ENCODE measurements at places on chromosomes 3 and 15. TPM values are rescaled to one million over a fixed set of nuclear protein-coding genes. Genes with fewer than 3 reads are reported as not detected.

Gene SLC24A5
- total RNA-seq = not detected

DNA sequence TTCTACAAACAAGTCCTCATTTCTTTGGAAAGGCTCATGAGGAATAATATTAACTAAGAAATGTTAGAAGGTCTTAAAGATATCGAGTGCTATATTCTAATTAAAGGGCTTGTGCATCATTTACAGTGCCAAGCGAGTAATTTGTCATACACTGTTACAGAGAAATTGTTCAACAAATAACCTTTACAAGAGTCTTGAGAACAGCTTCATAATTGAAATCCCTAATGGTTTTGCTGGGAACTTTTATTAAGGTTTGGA is 209.5 kb downstream of the MECOM start:
- ATAC-seq = no peak

DNA sequence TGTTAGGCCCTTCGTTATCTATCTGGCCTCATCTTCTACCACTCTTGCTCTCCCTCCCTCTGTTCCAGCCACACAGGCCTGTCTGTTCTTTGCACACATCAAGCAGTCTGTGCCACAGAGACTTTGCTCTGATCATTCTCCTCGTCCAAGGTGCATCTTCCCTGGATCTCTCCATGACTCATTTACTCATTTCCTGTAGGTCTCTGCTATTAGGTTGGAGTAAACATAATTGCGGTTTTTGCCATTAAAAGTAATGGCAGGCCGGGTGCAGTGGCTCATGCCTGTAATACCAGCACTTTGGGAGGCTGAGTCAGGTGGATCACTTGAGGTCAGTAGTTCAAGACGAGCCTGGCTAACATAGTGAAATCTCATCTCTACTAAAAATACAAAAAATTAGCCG is 9.5 kb upstream of the C3orf49 start:
- no peak for ATAC-seq

Gene GOLGA8T
- 0.29 TPM for total RNA-seq

GRCh38 chr3:156298014-156298413 is 177.6 kb downstream of the KCNAB1 start:
- no peak for ATAC-seq

DNA sequence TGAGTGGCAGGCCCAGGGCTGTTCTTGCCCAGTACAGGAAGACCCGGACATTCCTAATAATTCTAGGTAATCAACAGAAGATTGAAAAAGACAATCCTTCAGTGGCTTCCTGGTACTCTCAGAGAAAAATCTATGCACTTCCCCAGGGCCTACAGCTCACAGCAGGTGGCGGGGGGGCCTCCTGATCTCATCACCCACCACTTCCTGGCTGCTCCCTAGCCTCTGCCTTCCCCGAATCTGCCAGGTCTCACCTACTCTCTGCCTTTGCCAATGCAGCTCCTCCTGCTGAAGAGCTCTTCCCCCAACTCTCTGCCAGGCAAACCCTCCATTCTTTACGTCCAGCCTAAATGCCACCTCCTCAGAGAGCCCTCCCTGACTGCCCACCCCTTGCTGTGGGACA is 37.5 kb downstream of the EHD4 start:
- ATAC-seq = no peak

DNA sequence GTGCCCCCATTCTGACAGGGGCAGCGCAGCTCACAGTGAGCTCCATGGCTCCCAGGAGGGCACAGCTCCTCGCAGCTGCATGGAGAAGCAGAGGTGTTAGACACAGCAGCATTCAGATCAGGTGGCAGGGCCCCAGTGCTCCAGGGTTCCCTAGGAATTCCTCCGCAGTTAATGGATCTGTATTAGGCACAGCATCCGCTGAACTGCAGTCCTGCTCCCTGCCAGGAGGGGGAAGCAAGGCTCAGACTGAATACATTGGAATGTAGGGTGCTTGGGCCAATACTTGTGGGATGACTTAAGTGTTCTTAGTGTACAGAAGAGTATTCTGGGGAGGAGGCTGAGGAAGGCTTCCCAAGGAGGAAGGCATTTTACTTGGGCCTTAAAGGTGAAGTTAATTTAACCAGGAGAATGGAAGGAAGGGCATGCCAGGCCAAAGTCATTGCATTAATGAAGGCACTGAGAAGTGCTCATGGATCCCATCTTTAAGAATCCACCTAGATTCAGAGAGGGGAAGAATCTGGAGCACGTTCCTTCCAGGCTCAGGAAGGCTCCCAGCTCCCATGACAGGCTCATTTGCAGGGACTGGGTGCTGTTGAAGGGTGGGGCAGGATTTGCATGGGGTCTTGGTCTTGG is 111.6 kb downstream of the RAB11A start:
- ATAC-seq = peak; percentile 8

DNA sequence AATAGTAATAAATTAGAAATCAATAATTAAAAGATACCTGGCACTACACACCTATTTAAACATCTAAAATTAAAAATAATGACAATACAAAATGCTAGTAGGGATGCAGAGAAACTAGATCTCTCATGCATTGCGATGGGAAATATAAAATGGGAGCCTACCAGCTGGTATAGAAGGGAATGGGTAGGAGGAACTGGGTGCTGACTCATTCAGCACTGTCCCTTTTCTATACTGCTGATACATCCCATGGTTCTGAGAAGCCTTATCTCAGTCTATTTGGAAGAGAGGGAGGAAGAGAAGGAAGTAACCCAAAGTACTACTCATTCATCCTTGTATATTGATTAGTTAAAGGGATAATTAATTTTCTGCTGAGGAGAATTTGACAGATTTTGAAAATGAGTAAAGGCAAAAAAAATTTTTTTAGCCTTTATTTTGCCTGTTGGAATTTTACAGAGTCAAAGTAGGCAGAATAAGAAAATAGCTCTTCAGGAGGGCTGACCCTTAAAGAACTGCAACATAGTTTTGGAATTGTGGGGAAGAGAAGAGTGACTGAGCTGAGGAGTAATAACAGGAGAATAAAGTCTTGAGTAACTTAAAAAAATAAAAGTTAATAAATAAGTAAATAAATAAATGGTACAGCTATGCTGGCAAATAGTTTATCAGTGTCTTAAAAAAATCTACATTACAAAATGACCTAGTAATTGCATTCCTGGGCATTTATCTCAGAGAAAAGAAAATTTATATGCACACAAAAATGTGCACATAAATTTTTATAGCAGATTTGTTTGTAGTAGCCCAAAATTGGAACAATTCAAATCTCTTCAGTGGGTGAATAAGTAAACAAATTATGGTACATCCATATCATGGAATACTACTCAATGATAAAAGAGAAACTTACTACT is 15.3 kb upstream of the BHLHE40 start:
- ATAC-seq = no peak

Gene FANCD2OS
- total RNA-seq = not detected

- no peak for ATAC-seq
Observed at GRCh38 chr3:9037144-9037711, 74.0 kb upstream of the RAD18 start.

Data from motor neuron (in vitro differentiated cells).